ENCODE measurements at places on chromosomes 6 and 20. TPM values are rescaled to one million over a fixed set of nuclear protein-coding genes. Genes with fewer than 3 reads are reported as not detected.

KCNB1 gene
- total RNA-seq: not detected

GJA10 gene
- not detected for total RNA-seq

OR2J1 gene
- not detected for total RNA-seq

CDSN gene
- total RNA-seq: not detected

KLC4 gene
- total RNA-seq: 21.6 TPM

MSH5 gene
- 16.7 TPM for total RNA-seq

MOXD1 gene
- 24.2 TPM for total RNA-seq

MLN gene
- not detected for total RNA-seq

EYS gene
- under 0.01 TPM for total RNA-seq

DZANK1 gene
- total RNA-seq: 2.3 TPM

CFAP61 gene
- total RNA-seq: not detected

FOXC1 gene
- total RNA-seq: 2.3 TPM

SLC25A27 gene
- not detected for total RNA-seq

RNASET2 gene
- total RNA-seq: 41.1 TPM

OR2B6 gene
- not detected for total RNA-seq

MRAP2 gene
- total RNA-seq: not detected
